T-helper 17 cell (primary cell): ENCODE measurements at places on chromosomes 2 and 18.

DNA sequence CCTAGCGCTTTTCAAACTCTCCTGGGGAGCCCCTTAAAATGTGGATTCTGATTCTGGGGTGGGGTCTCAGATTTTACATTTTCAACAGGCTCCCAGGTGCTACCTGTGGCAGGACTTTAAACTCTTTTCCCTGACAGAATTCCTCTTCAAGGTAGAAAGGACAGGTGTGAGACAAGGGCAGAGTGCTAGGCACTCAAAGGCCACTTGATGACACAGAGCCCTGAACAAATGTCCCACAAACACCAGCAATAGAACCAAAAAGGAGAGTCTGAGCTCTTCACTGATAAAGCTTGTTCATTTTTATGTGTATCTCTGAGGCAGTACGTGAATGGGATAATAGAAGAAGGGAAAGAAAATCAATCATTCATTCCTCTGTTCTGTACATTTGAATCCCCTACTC lies 77.7 kb upstream of the PELI1 start:
- DNase-seq = no peak

GRCh38 chr2:156385242-156385641 lies 50.9 kb upstream of the GPD2 start:
- no peak for DNase-seq

GRCh38 chr2:105403783-105404698 lies 5.2 kb upstream of the FHL2 start:
- no peak for DNase-seq

DNA sequence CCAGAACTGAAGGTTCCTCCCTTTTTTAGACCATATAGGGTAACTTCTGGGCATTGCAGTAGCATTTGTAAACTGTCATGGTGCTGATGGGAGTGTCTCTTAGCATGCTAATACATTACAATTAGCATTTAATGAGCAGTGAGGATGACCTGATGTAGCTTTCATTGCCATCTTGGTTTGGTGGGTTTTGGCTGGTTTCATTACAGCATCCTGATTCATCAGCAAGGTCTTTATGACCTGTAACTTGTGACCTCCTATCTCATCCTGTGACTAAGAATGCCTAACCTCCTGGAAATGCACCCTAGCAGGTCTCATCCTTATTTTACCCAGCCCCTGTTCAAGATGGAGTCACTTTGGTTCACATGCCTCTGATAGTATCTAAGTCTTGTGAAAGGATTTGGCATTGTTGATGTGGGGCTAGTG lies 159.0 kb downstream of the TMX3 start:
- no peak for DNase-seq

GRCh38 chr2:42987112-42987922 lies 194.9 kb upstream of the HAAO start:
- DNase-seq = no peak
